ENCODE measurements at places on chromosomes 2 and 18.
A peak's percentile ranks its signal among the peaks of the same experiment; 100 is the strongest.

DNA sequence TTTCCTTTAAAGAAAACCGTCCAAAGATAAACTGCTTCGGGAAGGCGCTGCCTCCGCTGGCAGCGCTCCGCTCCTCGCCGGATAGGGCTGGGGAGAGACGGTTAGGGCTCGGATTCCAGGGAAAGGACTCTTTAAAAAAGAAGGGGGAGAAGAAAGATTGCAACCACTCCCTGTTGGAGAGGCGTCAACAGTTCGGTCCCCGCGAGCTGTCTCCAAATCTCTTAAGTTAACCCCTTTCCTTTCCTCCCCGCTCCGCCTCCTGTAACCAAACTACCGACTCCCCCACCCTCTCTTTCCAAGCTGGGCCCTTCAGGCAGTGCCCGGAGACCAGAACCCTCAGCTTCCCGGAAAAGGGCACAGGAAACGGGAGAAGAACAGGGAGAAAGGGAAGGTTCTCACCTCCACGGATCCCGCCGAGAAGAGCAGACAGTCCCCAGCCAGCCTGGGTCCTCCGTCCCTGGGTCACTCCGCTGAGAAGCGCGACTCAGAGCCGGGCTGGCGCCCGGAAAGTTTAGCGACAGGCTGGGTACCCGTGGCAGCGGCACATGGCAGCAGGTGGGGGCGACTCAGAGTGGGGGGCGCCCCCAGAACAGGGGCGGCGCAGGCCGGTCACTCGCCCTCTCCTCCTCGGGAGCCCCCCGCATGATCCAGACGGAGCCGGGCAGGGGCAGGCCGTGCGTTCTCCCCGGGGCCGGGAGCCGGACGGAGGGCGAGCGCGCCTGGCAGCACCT, 675 bp downstream of the FZD5 start:
- peak; percentile 52 for DNase-seq

GRCh38 chr18:78521136-78521535, 458.5 kb upstream of the SALL3 start:
- no peak for DNase-seq

GRCh38 chr2:239570216-239570925, 169.6 kb upstream of the HDAC4 start:
- no peak for DNase-seq

- DNase-seq = no peak
Measured at GRCh38 chr18:5195656-5196055, 1.4 kb downstream of the AKAIN1 start.

DNA sequence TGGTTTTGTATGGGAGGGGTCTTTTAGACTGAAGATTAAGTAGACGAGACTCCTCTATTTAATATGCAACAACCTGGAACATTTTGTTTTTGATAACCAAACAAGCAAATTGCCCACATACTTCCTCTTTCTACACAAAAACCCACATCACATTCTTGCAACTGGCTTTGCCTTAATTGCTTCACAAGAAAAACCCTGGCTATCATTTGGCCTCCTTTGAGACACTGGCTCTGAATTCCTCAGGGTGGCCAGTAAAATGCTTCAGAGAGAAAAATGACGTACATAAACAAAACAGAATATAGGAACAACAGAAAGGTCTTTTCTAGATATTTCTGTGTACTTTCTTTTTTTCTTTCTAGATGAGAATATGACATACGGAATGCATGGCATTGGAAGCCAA, 103.0 kb downstream of the TRIB2 start:
- DNase-seq = no peak

DNA sequence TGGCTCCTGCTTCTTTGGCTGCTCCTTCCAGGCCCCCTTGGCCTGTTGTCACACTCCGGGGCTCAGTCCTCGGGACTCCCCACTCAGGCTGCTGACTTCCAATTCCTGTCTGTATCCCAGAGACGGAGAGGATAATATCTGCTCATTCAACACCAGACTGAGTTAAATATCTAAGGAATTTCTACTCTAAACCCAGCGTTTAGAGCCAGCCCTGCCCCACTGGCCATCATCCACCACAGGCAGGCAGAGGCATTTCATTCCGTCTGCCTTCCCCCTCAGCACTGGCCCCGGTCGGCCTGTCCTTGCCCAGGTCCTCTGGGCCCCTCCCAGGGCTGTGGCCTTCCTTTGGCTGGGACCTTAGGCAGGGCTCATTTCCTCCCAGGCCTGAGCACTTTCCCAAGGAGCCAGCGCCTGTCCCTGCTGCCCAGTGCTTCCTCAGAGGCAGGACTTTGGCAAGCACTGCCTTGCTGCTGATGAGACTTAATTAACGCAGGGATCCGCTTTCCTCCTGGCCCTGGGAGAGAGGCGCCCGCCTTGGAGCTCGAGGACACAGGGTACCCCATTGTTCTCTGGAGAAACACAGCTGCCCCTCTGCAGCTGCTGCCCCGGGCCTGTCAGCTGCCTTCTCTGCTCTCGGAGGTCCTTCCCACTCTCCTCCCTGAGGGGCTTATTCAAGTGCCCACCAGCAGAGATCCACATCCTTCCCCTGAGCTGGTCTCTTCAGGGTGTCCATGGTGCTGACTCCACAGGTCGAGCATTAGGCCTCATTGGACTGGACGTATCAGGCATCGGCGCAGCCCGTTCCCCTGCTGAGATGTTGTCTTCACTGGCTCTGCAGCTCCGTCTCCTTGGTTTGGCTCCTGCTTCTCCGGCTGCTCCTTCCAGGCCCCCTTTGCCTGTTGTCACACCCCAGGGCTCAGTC, 42.8 kb downstream of the ATOH8 start:
- no peak for DNase-seq

GRCh38 chr18:12079491-12080237, 14.0 kb upstream of the ANKRD62 start:
- DNase-seq = no peak

DNA sequence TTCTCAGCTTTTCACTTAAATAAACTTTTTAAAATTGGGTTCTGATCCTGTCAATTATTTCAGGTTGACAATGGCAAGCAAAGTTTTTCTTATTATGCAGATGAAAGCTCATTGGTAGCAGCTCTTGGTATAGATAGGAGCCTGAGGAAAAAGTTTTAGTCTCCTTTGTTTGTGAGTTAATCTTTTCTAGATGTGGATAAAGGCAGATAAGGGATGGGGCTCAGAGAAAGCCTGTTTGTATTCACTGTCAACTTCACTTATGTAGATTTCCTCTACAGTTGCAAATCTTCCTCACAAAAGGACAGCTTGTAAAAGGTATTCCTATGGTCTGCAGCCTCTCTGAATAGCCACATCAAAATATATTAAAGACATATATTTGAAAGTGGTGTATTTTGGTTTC, 224.5 kb upstream of the SPOPL start:
- no peak for DNase-seq

- DNase-seq = peak; percentile 19
Measured at GRCh38 chr2:159557437-159558034, 58.8 kb downstream of the BAZ2B start.

GRCh38 chr2:173349287-173349686, 5.4 kb upstream of the CDCA7 start:
- no peak for DNase-seq

GRCh38 chr2:179218848-179219594, 45.6 kb downstream of the SESTD1 start:
- DNase-seq = peak; percentile 77

DNA sequence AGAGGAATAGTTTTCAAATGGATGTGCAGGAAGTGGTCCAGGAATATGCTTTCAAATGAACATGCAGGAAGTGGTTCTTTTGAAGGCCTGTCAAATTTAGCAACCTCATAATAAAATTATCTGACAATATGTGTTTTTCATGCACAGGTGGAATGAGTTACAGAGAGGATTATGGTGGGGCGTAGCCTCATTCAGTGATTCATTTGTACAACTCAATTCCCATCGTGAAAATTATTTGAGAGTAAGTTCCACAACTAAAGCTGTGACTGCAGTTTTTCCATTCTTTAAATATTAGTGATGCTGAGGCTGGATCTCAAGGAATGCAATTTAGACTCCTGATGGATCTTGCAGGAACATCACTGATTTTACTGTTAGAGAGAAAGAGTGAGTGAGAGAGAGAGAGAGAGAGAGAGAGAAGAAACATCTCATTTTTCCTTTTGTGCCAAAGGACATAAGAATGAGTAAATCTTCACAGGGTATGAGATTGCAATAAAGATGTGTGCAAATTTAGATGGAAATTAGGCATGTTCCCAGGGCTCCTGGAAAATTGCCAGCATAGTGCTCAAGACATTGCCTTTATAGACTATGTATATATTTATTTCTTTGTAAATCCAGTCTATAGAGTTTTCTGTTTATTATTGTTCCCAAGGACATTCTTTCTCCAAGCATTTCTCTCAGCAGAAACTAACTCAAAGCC, 394.9 kb upstream of the ZEB2 start:
- DNase-seq = no peak

- no peak for DNase-seq
Measured at GRCh38 chr18:73214970-73215369, 347.2 kb upstream of the NETO1 start.

GRCh38 chr18:80175451-80176204, 66.6 kb downstream of the ADNP2 start:
- DNase-seq = no peak

GRCh38 chr2:160139991-160140390, 60.1 kb downstream of the ITGB6 start:
- no peak for DNase-seq

GRCh38 chr2:76958749-76959148, 563.4 kb downstream of the LRRTM4 start:
- DNase-seq = peak; percentile 29

DNA sequence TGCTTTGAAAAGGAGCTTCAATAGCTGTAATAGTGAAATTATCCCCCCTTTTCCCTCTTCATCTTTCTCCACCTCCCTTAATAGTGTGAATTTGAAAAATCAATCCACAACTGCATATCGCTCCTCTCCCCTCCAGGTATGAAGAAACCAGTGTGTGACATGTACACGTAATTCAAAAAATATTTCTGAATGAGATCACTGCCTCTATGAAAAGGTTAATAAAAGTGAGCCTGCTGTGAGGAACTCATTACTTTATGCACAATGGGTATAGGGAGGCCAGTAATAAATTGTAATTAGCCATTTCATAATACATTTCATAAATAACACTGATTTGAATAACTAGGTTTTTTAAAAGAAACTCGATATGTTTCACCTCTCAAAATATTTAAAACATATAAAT, 209.0 kb upstream of the KYNU start:
- DNase-seq = no peak

- no peak for DNase-seq
Measured at GRCh38 chr2:98156304-98156703, 69.3 kb downstream of the VWA3B start.

DNA sequence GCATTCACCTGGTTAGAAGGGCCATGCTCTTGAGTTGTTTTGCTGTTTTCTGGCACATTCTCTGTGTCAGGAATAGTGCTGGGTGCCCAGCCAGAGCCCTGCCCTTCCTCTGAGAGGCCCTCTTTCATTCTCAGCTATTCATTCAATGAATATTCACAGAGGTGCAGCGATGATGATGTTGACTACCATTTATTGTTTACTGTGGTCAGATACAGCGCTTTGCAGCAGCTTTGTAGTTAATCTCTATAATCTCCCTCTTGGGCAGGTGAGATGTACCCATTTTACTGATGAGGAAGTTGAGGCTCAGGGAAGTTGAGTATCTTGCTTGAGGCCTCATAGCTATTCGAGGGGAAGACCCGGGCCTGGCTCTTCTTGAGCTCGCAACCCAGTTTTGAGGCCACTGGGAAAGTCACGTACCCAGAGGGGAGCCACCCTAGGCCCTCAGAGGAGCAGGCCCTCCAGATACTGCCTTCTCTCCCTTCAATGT, 9.9 kb downstream of the INHBB start:
- no peak for DNase-seq

- DNase-seq = no peak
Measured at GRCh38 chr18:46601141-46601805, 55.7 kb downstream of the LOXHD1 start.

GRCh38 chr2:48346124-48346536, 183.8 kb upstream of the STON1 start:
- DNase-seq = peak; percentile 71

DNA sequence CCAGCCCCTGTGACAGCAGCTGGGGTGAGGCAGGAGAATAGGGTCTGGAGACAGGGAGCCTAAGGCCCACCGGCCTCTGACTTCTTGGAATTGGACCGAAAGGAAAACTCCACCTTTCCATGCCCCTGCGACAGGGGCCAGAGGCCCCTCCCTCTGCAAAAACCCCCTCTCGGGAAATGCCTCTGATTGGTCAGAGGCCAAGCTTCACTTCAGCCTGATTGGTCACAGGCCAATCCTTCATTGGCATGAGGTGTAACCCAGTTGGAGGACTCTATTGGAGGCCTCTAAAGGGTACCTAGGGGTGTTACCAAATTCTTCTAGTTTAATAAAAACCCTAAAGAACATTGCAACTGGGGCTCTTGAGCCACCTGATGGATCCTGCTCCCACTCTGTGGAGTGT, 5.7 kb upstream of the ACKR3 start:
- no peak for DNase-seq

GRCh38 chr2:100562613-100563406, at the start of gene PDCL3:
Gene PDCL3 (plus strand): TSS chr2:100562993. CDS start chr2:100563068, 75 bp downstream.
- peak; percentile 99 for DNase-seq

DNA sequence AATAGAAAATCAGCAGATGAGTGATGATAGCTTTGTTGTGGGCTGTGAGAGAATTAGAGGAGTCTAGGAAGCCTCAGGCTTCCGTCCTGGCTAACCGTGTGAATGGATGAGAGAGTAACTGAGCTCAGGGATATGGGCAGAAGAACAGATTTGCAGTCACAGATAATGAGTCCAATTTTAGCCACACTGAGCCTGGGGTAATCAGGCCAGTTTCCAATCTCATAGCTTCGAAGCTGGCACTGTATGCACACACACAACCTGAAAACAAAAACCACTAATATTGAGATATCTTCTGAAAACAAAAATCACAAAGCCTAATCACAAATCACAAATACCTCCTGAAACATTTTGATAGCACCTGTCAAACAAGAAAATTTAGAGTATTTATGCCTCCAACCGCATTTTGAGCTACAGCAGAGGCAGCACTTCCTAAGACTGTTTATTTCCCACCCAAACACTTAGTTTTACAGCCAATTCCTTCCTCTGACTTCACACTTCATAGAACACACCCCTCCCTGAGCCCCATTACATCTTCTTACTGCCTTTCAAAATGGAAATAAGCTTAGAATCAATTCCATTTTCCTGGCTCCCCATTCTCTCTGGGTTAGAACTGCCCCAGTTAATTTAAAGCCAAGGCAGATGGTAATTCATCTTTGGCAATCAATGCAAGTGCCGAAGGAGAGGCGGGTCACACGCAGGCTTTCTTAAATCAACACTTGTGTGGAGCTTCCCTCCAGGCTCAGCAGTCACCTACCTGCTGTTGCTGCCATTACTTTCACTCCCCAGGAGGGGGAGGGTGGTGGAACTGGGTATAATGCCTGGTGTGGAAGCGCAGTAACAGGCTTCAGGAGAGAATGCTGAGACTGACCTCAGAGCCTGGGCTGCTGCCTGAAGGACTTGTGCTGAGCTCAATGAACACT, 18.9 kb downstream of the TTR start:
- peak; percentile 14 for DNase-seq

Data from ACHN (cell line).